GM06990 (cell line): ENCODE measurements at places on chromosomes 1 and 21.

DNA sequence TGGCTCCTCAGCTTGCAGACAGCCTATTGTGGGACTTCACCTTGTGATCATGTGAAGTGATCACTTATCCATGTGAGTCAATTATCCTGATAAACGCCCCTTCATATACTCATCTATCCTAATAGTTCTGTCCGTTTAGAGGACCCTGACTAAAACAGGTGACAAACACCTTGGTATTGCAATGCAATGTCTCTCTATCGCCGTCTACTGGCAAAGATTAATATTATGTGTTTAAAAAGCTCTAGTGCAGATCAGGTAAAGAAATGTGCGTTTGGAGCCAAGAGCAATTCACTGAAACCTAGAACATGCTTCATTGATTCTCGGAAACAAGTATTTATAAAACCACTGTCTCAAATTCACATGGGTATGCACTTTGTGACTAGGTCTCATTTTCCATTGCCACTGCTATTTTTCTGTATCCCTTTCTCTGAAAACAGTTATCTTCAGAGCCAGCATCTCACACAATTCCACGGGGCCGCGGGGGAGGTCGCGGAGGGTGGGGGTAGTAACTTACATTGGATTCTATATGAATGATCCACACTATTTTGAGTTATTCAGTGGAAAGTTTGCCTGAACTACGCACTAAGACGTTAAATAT is 554.6 kb upstream of the NCAM2 start:
- no peak for DNase-seq

DNA sequence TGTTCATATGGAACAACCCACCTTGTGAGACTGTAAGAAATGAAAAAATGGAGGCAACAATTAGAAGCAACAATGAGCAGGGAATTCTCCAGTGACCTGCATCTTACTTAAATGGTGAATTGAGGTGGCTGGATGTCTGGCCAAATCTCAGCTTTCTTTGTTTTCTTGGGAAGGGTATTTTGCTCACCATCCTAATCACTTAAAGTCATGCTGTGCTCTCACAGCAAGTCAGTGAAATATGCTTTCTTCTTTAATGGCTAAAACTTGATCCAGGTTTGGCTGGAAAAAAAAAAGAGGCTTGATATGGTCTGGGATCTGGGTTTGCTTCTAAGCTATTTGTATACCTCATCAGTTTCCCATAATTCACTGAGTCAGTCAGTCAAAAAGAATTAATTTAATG is 124.8 kb downstream of the ESRRG start:
- DNase-seq, result no peak

- no peak for DNase-seq
Measured at GRCh38 chr21:36892201-36892600, 74.3 kb downstream of the HLCS start.

DNA sequence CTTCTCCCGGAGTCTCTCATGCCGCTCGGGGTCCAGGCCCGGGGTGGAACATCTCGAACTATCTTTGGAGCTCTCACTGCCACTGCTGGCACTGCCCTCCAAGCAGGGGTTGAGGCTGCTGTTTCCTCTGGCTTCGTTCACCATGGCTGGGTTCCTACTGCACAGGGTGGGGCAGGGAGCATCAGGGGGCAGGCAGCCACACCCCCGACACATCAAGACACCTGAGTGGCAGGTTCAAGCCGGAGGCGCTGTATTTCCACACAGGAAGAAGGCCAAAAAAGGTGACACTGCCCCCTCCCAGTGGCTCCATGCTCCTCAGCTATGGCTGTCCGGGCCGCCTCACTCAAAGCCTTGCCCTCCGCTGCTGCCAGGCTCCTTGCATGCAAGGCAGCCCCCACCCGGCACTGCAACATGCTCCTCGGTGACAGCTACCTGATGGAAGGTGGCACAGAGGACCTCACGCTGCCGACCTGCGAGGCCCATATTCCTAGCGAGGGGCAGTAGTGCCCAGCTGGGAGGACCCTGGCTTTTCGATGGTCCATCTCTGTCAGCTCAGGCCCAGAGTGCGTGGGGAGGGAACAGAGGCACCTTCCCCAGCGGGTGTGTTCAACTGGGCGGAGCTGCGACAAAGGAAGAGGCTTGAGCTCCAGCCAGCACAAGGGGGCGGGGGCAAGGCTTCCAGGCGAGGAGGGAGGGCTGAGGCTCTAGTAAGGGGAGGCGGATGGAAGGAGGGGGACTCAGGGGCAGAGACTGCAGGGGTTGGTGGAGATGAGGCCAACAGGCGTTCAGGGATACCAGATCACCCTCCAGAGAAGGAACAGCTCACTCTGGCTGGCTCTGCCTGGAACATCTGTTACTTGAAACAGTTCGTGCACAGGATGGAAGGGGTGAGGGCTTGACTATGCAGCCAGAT is 2.5 kb downstream of the MTHFR start:
- peak; percentile 72 for DNase-seq

DNA sequence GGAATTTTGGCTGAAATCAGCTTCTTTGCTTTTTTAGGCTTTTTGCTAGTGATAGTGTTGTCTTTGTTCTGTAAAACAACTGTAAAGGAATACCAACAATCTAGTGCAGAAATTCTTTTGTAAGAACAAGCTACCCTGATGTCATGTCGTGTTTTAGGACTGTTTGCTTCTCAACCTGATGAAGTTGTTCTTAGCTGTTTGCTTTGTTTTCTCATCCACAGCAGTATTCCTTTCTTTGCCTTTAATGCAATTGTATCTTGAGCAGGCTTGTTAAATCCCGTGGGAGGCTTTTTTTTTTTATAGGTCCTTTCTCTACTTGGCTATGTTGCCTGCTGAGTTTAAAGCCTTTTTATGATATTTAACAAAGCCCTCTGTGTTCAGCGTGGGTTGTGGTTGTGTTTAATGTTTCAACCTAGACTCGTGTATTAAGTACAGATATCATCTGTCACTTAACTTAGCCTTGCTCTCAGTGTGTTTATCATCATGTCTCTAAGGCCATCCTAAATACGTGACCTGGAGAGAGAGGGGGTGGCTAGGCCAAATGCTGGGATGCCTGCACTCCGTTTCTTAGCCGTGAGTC is 31.6 kb downstream of the ADARB1 start:
- no peak for DNase-seq

DNA sequence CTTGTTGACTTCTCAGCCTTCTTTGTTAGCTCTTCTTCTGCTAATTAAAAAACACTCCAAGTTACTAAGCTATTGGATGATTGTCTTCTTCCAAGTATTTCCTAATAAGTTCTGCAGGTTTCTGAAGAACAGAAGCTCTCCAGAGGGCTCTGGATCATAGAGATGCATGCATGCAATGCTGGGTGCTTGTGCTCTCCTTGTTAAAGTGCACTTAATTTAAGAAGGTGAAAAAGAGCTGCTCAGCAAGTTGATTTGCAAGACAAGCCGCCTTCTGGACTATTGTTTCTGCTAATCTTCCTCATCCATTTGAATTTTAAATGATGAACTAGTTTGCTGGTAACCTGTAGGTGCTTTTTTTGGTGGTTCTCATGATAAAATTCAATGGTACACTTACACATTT is 16.1 kb downstream of the RRP15 start:
- no peak for DNase-seq

GRCh38 chr1:89670163-89670562 is 37.2 kb downstream of the LRRC8C start:
- DNase-seq, result peak; percentile 57

DNA sequence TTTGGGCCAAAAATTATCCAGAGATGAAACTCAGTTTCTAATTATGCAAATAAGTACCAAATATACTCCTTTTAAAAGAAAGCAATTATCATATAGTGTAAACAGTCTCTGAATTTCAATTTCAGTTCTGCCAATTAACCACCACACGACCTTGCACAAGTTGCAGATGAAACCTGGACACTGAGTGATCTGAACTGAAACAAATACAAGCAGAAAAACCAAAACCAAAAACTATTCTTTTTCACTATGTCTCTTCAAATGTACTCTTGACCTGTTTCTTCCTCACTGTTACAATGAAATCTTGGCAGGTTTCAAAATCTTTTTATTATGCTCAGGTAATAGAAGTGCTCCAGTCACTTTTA is 79.2 kb downstream of the TYW3 start:
- DNase-seq, result peak; percentile 16

- DNase-seq, result no peak
Measured at GRCh38 chr1:74161497-74161896, 36.5 kb downstream of the LRRIQ3 start.
